ENCODE measurements at places on chromosomes 2 and 18.

DNA sequence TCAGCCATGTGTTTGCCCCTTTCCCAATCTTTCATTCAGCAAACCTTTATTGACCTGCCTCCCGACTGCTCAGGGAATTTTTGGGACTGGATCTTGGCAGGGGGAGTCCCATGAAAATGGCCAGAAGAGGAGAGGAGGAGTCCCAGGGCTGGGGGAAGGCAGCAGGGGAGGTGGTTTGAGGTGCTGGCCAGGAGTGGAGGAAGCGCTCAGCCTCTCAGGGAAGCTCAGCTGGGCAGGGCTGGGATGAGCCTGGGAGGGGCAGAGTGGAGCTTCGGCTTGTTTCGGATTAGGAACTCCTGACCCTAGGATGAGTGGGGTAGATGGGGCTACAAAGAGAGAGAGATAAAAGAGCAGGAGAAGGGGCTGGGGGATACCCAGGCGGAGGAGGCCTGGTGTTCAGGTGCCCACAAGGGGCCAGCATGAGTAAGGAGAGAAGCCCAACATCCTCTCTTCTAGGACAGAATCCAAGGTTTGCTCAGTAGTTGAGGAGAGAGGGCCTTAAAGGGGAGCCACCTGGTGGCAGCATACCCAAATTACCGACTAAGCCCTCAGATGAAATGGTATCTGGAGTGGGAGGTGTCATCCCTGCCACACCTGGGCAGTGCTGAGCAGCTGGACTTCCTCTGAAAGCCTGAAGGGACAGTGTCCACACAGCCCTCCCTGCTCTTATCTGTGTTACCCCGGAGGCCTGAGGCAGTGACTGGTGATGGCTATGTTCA, 91.1 kb downstream of the INHBB start:
- DNase-seq: no peak

DNA sequence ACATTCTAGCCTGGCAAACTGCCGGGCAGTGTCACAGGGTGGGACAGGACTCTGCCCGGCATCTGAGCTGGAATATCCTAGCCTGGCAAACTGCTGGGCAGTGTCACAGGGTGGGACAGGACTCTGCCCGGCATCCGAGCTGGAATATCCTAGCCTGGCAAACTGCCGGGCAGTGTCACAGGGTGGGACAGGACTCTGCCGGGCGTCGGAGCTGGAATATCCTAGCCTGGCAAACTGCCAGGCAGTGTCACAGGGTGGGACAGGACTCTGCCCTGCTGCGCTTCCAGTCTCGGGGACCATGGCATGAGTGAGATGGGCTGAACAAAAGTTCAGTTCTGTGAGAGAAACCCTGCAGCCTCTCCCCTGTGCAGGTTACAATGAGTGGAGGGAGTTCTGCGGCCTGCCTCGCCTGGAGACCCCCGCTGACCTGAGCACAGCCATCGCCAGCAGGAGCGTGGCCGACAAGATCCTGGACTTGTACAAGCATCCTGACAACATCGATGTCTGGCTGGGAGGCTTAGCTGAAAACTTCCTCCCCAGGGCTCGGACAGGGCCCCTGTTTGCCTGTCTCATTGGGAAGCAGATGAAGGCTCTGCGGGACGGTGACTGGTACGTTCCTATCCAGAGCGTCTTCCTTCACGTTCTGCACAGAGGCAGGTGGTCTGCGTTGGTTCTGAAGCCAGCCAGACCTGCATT, 80.3 kb downstream of the TPO start:
- DNase-seq: no peak

DNA sequence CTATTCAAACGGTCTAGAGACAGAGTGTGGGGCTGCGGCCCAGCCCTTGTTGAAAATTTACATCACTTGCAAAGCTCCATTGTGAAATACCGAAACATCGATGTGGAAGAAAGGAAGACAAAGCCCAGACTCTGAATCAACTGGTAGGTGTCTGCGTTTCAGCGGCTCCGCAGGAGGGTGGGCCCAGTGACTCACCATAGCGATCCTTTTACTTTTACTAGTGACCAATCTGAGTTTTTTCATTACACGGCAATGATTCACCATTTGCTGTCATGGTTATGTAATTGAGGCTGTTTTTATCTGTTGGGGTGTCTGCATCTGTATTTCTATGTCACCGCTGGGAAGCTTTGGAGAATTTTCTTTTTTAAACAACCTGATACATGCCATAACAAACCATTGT, 66.6 kb upstream of the ODC1 start:
- DNase-seq: no peak

DNA sequence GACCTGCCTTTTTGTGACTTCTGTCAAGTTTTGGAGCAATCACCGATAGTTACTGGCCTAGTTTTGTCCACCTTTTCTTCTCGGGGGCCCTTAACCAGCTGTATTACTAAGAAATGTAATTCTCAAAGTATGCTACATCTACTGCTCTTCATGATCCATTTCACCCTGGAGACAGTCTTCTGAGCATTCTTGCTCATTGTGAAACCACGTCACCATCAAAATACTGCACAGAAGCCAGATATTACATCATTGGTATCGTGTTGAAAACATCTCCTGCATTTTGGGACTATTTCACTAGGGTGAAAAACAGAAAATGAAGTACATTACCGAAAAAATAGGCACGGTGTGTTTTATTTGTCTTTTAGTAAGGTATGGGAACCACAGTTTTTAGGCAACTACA, 11.7 kb downstream of the LYPD6B start:
- DNase-seq: no peak

GRCh38 chr2:233210281-233210680, 41.2 kb upstream of the ATG16L1 start:
- DNase-seq: no peak

DNA sequence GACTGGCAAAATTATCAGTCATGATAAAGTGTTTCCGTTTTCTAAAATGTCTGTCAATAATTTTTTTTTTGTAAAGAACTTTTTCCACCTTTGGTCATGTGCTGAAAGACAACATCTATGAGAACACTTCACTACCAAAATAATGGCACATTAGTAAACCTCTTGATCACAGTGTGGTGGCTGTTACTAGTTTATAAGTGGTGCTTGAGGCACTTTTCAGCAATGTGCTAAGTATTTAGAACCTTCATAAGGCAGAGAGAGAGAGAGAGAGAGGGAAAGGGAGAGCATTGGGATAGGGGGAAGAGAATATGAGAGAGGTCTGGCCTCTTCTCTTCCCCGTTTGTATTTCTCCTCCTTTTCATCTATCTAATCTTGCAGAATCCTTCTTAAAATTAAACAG, 1.1 kb upstream of the NYAP2 start:
- DNase-seq: no peak

DNA sequence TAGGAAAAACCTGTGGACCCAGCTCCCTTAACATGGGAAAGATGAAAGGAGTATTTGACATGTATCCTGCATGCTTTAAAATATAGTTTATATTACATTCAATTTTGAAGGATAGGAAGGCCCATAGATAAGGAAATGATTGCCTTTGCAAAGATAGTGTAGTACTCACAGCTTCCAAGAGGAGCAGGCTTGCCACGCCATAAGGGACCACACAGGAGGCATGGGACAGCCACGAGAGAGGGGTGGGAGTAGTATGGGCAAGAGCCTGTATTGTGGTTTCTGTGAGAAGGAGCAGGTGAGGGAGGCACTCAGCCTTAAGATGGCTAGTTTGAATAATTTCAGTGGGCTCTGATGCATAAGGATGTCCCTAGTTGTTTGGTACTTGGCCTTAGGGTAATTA, 740.3 kb downstream of the SATB2 start:
- no peak for DNase-seq

DNA sequence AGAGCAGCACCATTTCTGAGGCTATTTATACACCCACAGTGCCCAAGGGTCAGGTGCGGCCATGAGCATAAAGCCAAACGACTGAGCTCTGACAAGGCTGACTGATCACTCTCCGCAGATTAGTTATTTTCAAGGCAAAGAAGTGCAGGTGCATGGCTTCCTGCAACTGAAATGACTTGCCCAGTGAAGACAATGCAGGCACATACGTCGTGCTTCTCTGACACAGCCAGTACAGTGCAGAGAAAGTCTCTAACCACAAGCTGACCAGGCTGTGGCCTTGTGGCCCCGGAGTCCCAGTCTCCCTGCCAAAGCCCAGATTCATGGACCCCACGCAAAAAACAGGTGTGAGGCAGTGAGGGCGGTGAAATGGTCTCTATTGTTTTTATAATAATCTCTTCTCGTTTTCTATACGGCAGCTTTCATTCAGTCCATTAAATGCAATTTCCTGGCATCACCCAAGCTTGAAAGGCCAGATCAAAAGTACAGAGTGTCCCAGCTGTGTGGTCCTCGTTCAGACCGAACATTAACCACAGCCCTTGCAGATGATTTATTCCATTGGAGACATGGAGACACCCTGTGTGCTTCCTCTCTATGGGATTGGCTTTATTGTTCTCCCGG, 447.0 kb upstream of the ID2 start:
- no peak for DNase-seq

DNA sequence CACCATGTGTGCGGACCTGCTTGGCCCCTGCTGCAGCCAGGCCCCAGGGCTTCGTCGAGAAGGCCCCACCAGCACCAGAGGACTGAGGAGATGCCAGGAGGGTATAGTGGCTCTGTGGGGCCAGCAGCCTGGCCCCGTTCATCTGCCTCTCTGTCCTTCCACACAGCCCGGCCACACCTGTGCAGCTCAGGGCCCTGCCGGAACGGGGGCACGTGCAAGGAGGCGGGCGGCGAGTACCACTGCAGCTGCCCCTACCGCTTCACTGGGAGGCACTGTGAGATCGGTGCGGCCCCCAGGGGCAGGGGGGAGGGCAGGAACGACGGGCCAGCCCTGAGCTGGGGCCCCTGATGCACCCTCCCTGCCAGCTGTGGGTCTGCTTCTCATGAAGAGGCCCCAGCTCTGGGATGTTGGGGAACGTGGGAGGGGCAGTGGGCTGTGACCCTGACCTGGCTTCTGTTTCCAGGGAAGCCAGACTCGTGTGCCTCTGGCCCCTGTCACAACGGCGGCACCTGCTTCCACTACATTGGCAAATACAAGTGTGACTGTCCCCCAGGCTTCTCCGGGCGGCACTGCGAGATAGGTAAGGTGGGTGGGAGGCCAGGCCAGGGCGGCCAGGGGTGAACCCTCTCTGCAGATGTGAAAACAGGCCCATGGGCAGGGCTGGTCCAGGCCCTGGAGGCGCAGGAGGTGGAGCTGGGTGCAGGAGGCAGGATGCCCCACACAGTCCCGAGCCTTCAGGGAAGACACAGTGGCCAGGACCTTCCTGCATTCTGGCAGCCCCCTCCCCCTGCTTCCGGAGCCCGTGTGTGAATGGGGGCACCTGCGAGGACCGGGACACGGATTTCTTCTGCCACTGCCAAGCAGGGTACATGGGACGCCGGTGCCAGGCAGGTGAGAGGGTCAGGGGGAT, 50.3 kb downstream of the MTERF4 start:
- DNase-seq: peak; percentile 7

DNA sequence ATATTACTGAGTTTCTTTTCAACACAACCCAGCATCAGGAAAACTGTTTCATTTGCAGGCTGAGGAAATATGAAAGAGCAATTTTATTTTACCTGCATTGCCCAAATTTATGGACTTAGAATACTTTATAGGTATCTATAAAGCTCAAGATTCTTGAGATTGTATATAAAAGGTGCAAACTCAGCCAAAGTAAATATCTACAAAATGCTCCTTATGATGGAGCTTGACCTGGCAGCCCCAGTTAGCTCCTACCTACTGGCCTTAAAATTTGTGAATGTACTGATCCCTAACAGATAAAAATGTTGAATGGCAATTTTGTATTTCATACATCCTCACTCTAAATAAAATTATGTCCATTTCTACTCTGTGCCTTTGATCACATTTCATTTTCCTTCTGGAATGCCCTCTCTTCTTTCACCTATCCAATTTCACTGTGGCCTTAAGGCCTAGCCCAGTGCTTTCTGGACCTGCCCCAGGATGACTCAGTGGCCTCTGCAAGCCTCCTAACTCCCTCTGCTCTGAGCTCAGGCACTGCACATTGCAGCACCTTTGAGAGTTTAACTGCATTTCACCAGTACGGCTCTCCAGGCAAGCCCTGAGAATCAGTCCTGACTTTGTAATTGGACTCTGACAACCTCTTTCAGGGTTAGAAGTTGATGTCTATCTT, 125.9 kb downstream of the ANTXR1 start:
- no peak for DNase-seq

DNA sequence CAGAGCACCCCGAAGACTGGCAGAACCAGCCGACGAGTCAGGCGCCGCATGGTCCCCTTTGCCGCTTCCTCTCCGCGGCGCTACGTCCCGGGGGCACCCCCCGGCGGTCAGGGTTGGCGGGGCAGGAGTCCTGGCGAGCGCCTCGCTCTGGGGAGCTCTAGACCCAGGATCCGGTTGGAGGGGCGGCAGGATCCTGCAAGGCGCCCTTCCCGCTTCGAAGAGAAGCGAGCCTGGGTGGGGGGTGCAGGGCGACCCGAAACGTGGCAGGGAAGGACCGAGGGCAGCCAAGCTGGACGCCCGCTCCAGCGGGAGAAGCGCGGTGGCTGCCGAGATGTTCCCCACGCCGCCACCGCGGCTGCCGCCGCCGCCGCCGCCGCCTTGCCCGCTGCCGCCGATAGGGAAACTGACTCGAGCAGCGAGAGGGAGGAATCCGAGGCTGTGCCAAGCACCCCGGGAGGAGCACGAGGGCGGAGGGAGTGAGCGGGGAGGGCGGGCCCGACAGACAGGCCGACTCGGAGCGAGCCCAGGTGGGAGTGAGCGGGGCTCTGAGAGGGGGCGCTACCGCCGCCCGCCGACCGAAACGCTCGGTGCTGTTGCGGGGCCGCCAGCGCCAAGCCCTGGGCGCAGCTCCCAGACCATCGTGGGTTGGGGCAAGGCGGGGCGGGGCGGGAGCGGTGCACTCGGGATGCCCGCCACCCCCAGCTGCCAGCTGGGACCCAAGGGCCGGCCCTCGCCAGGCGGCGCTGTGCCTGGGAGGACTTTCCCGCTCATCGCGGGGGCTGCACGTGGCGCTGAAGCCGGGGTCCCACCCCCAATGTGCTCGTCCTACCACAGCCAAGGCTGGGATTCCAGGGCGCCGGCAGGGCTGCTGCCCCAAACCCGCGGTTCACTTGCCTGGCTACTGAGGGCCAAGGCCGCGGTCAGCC, at the start of gene GALNT14:
Gene GALNT14 (minus strand): TSS at position 404 of the 926 bp plus-strand sequence. CDS start 354 bp downstream, at position 50.
- peak; percentile 63 for DNase-seq

All from stimulated activated naive CD8-positive, alpha-beta T cell treated with anti-CD3 and anti-CD28 coated beads, Interleukin-15, amount 100 ng/mL, for 72 hours (primary cell).